ENCODE measurements at places on chromosomes 3 and 15. TPM values are rescaled to one million over a fixed set of nuclear protein-coding genes. Genes with fewer than 3 reads are reported as not detected.

- DNase-seq = no peak
Measured at GRCh38 chr3:107128946-107129345, 248.3 kb upstream of the CCDC54 start.

DNA sequence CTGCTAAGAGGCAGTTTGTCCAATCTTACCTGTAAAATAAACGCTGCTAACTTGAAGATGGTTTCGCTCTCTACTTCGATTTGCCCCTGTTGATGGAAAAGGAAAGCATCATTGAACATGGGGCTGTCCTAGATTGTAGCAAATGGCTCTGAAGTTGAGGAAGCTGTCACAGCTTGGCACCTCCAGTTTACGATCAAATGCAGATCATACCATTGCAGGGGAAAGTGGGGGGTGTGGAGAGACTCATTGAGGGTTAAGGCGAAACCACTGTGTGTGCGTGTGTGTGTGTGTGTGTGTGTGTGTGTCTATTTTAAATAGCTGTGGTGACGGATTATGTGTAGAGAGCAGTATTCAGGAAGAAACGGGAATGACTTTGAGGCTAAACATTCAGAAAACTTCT is 127.6 kb upstream of the LMOD3 start:
- peak; percentile 70 for DNase-seq

DNA sequence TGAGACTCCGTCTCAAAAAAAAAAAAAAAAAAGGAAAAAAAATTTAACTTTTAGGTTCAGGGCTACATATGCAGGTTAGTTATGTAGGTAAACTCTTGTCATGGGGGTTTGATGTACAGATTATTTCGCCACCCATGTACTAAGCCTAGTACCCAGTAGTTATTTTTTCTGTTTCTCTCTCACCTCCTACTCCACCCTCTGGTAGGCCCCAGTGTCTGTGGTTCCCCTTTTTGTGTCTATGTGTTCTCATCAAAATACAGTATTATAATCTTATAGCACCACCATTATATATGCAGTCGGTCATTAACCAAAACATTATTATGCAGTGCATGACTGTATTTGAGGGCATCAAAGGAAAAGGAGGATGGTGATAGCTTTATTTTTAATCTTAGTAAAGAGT is 47.3 kb downstream of the CHP1 start:
- no peak for DNase-seq

- DNase-seq = no peak
Measured at GRCh38 chr15:62121273-62122015, 43.6 kb downstream of the C2CD4B start.

Gene MESP2
- 0.57 TPM for polyA plus RNA-seq

GRCh38 chr15:42155546-42156242 is 742 bp downstream of the PLA2G4F start:
- no peak for DNase-seq

DNA sequence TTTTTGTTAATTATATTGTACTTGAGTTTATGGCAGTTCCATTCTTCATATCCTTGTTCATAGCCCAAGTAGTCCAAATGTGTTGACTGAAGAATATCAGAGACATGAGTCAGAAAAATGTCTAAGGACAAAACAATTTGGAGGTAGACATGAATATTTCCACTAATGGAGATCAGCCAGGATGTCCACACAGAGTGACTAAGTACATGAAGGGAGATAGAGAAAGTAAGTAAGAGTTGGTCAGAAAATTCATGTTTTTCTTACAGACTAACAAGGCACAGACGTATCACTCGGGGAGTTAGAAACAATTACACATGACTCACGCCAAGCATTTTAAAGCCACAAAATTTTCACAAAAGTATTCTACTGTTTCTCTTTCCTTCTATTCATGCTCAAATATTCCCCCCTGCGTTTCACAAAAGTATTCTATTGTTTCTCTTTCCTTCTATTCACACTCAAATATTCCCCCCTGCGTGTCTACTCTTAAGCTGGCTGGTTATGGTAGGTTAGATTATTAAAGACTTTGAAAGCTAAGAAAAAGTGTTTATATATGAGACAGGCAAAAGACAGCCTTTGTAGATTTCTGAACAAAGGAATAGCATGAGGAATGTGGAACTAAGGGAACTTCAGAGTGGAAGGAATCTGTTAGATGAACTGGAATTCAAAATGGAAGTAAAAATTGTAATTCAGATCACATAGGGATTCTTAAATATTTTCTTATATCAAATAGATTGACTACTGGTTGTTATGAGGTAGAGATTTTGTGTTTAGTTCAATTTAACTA is 648.7 kb upstream of the CCDC54 start:
- DNase-seq = no peak

- no peak for DNase-seq
Measured at GRCh38 chr3:182908471-182908870, 71.9 kb downstream of the DCUN1D1 start.

Gene STRIT1
- 82.6 TPM for polyA plus RNA-seq

Gene RETNLB
- polyA plus RNA-seq = not detected

Gene GFM1
- 30.9 TPM for polyA plus RNA-seq

Gene CSPG4
- 47.8 TPM for polyA plus RNA-seq

DNA sequence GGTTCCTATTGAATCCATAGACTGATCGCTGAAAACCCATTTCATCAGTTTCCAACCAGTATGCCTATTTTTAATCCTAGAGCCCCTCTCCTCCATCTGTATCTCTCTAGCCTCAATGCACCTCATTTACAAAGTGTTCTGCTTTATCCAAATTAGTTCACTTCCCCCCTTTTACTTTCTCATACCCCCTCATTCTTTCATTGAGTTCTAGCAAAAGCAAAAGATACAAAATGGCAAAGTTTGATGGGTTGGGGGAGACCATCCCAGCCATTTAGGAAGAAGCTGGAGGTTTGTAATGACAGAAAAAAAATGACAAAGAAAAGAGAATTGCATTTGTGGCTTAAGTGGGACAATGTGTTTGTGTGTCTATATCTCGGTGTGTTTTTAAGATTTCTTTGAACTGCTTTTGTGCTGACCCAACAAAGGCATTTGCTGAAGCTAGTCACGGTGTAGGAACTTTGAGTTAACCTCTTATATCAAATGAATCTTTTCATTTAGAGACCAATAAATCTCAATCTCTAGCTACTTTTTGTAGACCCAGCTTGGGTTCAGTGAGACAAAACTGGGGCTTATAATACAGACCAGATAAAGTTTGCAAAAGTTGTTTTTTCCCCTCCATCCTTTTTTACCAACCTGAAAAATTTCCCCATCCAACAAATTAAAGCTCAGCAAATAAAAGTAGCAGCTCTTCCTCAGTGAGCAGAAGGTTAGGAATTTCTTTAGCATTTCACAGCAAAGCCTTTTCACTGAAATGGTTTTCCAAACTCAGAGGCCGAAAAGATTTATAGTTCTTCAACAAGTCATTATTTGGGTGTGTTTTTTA is 18.7 kb downstream of the NR2F2 start:
- no peak for DNase-seq

Gene FXR1
- 386 TPM for polyA plus RNA-seq

Gene PDZRN3
- polyA plus RNA-seq = 67.0 TPM

DNA sequence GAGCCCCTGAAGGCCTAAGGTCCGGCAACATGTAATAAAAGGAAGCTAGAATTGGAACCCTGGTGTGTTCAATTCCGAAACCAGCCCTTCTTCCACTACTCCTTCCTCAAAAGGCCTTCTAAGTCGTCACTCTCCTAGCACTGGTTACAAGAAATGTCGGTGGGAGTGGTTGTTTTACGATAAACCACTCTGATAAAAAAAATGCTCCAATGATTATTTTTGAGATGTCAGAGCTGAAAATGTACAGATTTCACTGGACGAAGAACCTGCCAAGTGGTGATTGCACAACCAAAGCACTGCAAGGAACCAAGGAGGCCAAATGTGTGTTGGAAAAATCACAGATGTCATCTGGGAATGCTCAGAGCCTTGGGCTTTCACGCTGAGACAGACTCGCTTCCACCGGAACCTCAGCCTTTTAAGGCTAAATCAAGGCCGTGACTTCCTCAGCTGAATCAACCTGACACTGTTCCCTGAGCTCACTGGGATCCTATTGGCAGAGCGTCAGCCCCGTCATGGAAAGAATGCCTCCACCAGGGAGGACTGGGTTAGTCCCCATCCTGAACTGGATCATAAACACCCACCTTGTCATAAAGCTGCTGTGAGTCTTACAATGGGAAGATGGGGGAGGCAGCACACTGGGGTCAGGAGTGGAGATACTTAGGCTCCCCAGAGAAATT is 108.1 kb upstream of the THBS1 start:
- DNase-seq = peak; percentile 91

DNA sequence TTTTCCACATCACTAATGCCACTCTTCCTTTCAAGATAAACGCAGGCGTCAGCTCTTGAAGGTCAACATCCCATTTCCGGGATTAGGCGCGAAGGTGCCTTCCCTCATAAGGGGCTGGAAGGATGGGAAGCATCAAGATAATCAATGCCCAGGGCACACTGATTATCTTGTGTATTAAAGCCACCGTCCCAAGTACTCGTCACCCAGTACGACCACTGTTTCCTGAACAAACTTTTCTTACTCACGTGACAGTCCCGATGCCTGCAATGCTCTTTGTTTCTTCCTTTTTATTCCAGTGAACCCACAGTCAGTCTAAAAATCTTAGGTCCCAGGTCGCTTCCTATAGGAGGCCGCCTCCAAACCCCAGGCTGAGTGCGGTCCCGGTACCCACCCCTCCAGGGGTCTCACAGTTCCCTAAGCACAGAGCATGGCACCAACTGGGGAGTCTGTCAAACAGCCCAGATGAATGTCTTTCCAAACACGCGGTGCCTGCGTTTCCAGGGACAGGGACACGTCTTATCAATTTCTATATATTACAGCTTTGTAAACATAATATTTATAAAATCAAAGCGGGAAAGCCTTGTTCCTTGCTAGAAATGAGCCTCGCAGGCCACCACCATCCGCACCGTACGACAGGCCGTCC is 589 bp downstream of the ANAPC13 start:
- DNase-seq = no peak

Gene GADL1
- 12.7 TPM for polyA plus RNA-seq

GRCh38 chr3:100993309-100993708 is at the start of gene ABI3BP:
Gene ABI3BP (minus strand): TSS chr3:100993421. CDS start chr3:100993384, 37 bp downstream.
- DNase-seq = peak; percentile 90

Gene CCR3
- not detected for polyA plus RNA-seq

Gene SERP1
- 89.9 TPM for polyA plus RNA-seq

- DNase-seq = no peak
Measured at GRCh38 chr3:4575381-4575780, 82.2 kb downstream of the ITPR1 start.

Gene GRIP2
- polyA plus RNA-seq = 29.4 TPM

DNA sequence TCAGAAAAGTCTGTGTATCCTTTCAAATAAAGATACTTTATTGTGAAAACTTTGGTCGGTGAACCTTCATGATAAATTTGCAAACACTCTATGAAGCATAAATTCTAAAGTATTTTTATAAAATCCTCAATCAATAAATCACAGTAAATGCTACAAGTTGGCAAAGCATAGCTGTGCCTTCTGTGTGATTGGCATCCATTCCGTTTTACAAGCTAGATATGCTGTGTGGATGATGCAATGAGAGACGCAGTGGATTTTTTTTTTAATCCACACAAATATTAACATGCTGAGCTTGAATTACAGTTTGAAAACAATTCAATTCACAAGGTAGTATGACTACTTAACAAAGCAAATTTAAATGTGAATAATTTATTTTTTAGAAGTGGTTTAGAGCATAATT is 937.2 kb downstream of the ZPLD1 start:
- DNase-seq = no peak

- DNase-seq = no peak
Measured at GRCh38 chr15:47265686-47266085, 451.6 kb upstream of the SEMA6D start.

DNA sequence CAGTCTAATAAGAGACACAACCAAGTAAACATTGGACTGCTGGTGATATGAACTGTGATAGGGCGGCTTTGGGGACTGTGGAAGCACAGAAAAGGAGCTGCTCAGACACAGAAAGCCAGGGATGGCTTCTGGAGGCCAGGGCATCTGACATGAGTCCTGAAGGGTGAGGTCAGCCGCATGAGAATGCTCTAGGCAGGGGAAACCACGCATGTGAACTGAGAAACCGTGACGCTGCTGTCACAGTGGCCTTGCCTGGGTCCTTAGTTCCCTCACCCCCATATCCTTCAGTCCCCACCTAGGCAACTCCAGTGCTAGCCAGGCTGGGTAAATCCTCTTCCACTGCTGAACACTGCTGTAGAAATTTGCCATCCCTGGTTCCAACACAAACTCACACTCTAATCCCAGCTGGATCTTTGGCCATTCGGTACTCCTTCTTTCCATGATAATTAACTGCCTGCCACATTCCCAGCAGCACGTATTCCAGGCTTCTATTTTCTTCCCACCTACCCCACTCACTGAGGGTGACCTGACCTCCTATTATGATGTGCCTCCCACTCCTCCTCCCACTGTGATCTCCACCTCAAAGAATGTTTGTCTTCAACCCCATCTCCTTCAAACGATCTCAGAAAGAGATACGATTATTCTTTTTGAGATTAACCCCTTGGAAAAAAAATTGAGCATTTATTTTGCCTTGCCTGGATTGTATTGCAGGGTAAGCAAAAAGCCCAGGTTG is 31.4 kb downstream of the CRYGS start:
- no peak for DNase-seq

DNA sequence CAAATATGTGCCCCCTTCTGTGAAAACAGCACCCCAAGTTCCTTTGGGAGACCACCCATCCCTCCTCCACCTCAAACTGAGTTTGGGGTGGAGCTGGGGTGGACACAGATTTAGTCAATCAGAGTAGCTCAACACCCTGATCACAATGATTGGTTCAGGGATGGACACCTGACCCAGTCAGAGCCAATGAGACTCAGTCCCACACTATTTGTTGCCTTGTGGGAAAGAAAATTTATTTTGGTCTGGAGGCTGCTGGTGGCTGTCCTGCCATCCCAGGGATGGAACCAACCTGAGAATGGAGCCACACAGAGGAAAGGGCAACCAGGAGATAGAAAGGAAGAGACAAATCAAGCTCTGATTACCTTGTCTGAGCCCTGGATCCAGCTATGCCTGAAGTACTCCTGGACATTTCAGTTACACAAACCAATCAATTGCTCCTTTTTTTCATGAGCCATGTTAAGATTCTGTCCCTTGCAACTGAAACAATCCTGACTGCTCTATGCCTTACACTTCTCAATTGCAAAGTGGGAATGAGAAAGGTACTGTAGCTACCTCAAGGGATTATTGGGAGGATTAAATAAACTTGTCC is 10.6 kb downstream of the DNASE1L3 start:
- no peak for DNase-seq

DNA sequence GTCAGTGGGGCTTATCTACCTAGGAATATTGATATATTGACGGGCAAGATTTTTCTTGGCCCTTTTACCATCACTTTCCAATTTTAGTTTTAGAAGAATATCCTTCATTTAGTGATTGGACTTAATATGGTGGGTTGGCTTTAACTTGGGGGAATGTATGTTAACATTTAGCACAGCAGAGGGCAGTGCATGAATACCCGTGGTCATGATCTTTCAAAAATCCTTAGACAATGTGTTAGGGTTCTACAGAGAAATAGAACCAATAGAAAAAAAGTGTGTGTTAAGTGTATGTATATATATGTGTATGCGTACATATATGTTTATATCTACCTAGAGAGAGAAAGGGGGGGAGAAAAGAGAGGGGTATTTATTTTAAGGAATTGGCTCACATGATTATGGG is 36.9 kb downstream of the GPR171 start:
- no peak for DNase-seq

All from muscle of back (tissue), 13 donors.